Ecto neural progenitor cell (in vitro differentiated cells): ENCODE measurements at places on chromosomes 3 and 15.

GRCh38 chr3:139897759-139898158 lies 37.2 kb upstream of the CLSTN2 start:
- DNase-seq = no peak

DNA sequence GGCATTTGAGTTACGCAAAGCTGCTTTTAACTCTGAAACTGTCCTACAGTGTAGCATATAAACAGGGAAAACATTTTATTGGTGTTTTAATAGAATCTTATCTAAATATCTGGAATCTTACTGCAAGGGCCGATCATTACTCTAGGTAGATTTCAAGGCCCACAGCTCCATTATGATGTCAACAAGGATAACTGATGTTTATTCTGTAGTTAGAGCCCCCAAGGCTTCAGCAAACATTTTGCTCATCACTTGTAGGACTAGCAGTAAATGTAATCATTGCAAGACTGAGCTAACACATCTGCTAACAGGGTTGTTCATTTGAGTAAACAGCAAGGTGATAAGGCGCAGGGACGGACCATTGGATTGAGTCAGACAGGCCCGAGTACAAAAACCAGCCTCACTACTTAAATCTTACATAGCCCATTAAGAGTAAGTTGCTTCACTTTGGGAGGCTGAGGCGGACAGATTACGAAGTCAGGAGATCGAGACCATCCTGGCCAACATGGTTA lies 332.5 kb upstream of the TPRG1 start:
- DNase-seq = no peak

GRCh38 chr3:81764665-81765064 lies 3.2 kb upstream of the GBE1 start:
- DNase-seq = no peak

- no peak for DNase-seq
Measured at GRCh38 chr3:197001972-197002700, 27.5 kb downstream of the MELTF start.
